ENCODE measurements at places on chromosomes 1 and 21.
A peak's percentile ranks its signal among the peaks of the same experiment; 100 is the strongest.

DNA sequence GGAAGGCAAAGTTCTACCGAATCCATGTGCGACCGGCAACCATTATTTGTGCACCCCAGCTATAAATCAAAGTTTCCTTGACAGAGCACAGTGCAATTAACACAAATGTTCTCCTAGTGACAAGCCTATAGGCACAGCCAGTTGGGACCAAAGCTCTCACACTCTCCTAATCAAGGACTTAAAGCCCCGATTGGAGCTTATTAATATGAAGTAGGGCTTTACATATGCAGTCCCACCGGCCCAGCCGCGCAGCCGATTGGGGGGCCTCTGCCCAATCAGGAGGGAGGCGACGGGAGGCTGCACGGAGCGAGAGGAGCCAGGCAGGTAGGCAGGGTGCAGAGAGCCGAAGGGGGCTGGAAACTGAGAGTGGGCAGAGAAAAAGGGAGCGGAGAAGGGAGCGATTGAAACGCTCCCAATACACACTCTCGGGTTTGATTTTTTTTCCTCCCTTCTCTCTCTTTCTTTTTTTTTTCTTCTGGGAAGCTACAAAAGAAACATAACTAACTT, at the start of gene ESRRG:
TSS of gene ESRRG (minus strand) at position 156 of the 507 bp plus-strand sequence. CDS start at position 26, 130 bp downstream.
- DNase-seq = no peak

DNA sequence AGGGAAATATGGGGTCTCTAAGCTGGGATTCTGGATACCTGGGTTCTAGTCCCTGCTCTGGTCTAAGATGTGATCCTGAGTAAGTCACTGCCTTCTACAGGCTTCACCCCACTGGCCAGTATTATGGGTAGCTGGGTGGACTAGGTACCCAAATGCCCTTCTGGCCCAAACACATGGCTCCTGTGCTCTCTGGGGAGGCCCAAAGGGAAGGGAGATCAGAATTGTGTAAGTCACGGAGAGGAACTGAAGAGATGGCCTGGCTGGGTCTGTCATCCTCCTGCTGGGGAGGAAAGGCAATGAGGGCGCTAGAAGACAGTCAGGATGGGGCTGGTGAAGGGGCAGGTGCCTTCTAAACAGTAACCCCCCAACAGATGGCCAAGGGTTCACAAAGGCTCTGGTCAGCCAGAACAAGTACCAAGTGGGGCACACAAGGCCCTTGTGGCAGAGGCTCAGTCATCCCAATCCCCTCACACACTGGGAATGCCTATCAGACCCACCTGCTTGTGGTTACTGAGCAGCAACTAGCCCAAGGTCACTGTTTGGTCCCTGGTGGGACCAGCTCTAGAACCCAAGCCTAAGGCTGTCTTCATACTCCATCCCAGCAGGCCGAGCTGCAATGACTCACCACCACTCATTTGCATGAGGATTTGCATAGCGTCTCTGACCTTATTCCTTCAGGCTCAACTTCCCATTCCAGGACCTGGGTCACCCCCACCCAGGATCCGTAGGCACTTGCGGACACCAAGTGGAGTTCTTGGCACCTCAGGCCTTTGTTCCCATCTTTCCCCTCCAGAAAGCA, 9.2 kb downstream of the MEF2D start:
- DNase-seq = no peak

GRCh38 chr21:26769613-26770188, 75.5 kb downstream of the ADAMTS1 start:
- peak; percentile 3 for DNase-seq

DNA sequence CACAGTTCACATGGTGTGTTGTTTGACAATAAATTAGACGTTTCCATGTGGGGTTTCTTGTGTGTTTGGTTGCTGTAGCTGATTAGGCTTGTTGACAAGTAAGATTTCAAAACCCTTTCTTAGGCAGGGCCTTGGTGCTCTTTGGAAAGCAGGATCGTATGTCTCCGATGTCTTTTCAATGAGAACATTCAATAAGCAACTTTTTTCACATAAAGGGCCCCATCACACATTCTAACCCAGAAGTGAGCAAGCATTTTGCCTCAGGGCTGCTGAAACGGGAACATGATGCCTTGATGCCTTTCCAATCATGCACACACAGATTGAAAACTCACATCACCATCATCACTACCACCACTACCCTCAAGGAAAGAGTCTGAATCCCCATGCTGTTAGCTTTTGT, 33.1 kb downstream of the LPAR3 start:
- DNase-seq = no peak

DNA sequence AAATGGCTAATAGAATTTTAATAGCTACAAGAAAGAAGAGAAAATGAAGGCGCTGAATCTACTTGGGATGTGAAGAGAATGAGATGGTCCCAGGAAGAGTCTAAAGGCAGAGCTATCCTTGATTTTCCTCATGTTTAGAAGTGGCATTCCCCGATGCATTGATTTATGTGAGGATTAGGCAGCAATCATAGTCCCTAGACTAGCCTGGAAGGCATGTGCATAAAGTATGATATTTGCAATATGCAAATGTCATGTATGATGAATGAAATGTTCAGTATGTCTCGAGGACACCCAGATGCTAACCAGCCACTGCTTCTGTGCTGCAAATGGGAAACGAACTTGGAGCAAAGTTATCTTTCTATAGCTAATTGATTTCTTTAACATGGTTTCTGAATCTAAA, 641.5 kb upstream of the PLXNA2 start:
- DNase-seq = no peak

GRCh38 chr1:109818271-109818987, 54.7 kb upstream of the EPS8L3 start:
- DNase-seq = no peak

GRCh38 chr1:46613661-46614603, 2.7 kb downstream of the MOB3C start:
- DNase-seq = peak; percentile 23

GRCh38 chr1:162206749-162207635, 137.5 kb downstream of the NOS1AP start:
- no peak for DNase-seq

DNA sequence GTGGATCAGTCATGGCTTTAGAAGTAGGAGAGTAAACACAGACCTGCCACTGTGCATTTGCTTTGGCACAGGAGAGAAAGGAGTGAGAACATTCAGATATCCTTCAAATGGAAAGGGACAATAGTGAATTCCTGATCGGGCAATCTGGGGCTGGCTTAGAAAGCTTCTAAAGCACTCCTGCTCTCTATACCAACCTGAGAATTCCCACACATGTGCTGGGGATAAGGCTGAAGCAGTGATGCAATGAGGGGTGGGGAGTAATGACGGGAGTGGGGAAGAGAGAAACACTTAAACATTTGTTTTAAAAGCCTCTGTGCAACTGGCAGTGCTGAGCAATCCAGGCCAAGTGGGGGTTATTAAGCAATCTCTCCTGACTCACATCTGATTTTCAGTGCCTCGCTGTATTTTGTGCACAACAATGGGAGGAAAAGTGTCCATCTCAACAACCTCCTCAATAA, 108.8 kb downstream of the KIAA0319L start:
- no peak for DNase-seq

DNA sequence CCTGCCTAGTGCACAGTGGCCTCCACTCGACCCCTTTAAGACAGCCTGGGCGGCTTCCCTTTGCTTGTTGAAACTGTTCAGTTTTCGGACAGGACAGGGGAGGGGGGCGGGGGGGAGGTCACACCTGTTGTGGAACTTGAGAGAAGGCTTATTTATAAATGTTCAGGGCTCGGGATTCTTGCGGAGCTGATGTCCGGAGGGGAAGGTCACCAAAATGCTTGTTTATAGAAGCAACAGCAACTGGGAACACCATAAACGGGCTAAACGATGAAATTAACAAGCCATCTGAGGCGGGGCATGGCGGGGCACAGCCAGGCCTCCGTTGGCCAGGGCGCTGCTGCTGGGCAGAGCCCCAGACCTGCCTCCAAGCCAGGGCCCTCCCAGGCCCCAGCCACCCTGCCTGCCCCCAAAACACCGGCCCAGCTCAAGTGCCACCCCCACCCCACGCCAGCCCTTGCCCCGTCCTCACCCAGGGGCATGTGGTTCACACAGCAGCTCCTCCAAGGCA, 59.8 kb upstream of the CASZ1 start:
- no peak for DNase-seq

DNA sequence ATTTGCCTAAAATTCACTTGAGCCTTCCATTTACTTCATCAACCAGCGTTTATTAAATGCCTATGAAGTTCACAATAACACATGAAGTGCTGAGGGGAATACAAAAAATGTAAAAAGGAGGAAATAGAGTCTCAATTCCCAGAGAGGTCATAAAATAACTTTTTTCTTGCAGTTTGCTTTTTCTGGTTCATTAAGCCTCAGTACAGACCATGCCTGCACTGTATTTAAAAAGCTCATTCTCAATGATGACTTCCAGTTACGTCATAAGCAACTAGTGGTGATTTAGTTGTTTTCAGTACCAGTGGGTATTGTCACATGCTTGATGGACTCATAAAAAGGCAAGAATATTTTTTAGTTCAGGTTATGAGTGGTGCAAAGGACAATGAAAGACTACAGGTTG, 160.1 kb upstream of the UBE2U start:
- no peak for DNase-seq

GRCh38 chr1:51303751-51304251, 26.6 kb downstream of the TTC39A start:
- no peak for DNase-seq

GRCh38 chr1:24186993-24187790, at the start of gene IFNLR1:
IFNLR1 (minus strand) TSS chr1:24187289; CDS start chr1:24187248, 41 bp downstream.
- DNase-seq = peak; percentile 69

- DNase-seq = no peak
Observed at GRCh38 chr1:176384841-176385240, 78.1 kb upstream of the PAPPA2 start.

Measured in CD4-positive, alpha-beta T cell treated with Interleukin-15 for 4 hours (primary cell).